COLO829 (cell line): ENCODE measurements at places on chromosomes 4 and X.

- no peak for DNase-seq
Measured at GRCh38 chrX:53882331-53882730, 161.9 kb downstream of the PHF8 start.

DNA sequence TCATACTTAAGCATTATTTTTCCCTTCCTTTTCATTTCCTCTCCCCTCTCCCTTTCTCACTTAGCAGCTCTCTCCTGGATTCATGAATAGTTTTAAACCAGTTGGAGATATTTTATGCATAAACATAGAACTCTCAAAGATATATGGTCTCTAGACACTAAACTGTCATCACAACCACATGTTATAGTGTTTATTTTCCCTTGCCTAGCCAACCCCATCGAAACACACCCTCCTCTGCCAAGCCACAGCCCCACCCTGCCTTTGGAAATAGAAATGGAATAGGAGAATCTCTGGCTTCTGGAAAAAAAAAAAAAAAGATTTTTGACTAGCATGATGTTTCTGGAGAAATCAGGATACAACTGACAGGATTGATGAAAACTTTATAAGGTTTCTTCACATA is 64.8 kb upstream of the RBPJ start:
- DNase-seq, result no peak

DNA sequence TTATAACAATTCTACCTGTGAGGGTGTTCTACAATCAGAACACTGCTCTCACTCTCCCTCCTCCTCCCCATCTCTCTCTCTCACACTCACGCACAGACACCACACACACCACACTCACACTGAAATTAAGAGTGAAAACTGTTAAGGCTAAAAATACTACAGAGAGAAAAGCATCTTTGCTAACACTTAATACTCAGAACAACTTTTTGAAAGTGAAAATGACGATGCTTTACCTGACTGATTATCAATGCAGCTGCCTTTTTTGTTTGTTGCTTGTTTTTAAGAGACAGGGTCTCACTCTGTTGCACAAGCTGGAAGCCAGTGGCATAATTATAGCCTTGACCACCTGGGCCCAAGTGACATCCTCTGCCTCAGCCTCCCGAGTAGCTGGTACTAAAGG is 222.4 kb downstream of the APBB2 start:
- no peak for DNase-seq

DNA sequence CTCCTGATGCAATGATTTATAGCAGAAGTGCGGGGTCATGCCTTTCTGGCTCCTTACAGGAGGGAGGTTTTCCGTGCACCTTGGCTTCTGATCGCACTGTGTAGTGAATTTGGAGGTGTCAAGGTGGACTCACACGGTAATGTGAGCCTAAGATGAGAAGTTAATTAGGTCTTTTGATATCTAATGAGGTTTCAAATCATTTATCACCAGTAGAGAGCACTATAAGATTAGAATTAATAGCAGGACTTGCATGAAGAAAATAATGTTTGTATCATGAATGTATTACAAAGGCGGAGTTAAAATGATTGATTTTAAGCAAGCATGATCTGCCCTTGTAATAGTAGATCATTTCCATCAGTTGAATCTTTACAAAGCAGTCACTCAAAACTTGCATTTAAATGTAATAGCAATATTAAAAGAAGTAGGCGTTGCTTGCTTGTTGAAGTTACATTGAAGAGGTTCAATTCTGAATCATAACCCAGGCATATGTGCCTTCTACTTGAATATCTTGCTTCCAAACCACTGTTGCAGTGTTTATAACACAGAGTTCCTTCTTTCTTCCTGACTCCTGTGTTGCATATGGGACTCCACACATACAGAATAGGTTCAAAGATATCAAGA is 152.1 kb downstream of the FMR1NB start:
- DNase-seq, result peak; percentile 3

DNA sequence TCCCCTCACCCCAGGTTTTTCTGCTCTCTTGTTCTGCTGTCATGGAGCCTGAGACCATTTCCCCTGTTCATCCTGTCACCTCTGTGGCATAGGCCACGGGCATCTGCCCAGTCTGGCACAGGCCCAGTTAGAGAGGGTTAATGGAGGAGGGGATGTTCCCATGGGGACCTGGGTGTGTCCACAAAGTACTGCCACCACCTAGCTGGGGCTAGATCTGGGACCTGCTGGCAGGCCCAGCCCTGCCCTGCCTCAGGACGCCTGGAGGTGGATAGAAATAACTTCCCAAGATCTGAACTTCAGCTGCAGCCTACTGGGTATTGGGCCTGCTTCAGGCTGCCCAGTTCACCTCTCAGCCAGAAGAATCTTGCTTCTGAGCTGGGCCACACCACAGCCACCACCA is 13.5 kb downstream of the EFNB1 start:
- no peak for DNase-seq

DNA sequence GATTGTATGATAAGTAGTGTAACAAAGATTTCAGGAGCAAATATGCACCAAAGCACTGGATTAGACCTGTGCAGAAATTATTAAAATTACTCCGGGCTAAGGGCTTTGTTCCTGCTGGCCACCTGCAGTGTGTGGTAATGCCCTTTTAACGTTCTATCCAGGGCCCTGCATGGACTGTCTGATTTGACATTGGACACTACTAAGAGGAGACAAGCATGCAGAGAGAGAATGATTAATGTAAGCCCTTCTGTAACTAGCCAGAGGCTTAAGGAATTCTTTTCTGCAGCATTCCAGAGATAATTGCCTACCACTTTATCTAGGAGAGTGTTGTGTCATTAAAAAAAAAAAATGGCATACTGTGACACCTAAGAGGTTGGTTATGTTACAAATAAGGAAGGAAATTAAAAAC is 117.0 kb downstream of the PCDH7 start:
- DNase-seq, result no peak

GRCh38 chr4:2484993-2485392 is 16.1 kb downstream of the RNF4 start:
- no peak for DNase-seq

DNA sequence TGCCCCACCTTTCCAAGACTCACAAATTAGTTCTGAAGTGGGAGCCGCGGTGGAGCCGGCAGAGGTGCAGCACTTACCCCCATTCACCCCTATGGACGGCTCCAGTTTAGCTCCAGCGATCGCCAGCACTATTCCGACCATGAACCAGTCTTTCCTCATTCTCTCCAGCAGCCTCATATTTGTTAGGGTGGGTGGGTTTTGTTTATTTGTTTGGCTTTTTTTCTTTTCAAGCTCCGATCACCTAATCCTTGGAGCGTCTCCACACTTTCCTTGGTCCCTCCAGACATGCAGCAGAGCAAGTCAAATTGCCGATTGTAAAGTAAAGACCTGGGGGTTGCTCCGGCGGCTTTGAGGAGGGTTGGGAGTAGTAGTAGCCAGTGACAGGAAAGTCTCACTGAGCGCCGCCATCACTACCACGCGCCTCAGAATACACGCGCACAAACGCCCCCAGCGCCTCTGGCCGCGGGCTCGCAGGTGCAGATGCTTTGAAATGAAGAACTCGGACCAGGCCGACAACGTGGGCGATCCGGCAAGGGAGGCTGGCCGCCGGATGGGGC is at the start of gene SLC10A7:
TSS of gene SLC10A7 (minus strand) at position 400 of the 557 bp plus-strand sequence. CDS start at position 177, 223 bp downstream.
- peak; percentile 89 for DNase-seq

GRCh38 chr4:140138428-140138827 is 15.6 kb downstream of the MAML3 start:
- DNase-seq, result no peak

DNA sequence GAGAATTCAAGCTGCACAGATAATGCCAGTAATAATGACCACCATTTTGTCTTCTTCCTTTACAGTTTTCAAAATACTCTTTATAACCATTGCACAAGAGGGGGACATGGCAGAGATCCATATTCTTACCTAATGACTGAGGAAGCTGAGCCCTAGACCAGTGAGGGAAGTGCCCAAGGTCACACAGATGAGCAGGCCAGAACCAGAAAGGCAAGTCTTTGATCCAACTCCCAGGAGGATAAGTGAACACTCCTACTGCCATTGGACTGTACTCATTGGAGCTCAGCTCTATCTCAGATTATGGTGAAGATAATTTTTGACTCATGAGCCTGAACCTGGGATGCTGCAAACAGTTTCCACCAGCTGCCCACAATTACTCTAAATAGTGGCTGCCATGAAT is 28.6 kb downstream of the AMER1 start:
- no peak for DNase-seq

DNA sequence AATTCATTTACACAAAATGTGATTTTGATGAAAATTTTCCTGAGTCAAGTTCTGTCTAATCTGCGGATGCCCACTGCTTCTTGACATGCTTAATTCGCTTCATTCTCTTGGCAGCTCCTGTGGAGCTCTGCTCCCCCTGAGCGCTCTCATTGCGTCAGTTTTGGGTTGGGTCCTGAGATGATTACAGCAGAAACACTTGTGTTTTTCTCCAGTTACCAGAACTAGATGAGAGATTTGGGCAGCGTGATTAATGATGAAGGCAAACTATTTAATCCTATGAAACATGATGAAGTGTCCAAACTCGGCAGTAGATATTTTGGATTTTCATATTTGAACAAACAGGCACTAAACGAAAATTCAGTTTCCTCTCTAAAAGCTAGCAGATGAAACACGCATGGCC is 4.2 kb upstream of the CXCL1 start:
- no peak for DNase-seq

DNA sequence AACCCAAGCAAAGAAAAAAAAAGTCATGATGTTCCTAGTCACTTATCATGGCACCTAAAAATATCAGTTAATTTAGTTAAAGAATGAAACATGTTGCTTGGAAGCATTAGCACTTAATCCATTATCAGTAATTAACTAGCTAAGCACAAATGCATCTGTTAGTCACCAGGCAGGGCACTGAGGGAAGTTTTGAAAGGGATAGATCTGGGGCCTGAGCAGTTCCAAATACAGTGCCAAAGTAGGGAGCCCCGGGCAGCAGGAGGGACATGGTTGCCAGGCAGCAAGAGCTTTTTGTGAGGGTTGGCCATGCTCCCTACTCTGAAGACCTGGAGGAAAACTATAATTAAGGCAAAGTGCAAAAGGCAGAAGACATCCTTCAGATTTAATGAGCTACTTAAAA is 62.0 kb downstream of the PHKA1 start:
- no peak for DNase-seq

GRCh38 chrX:139581068-139581467 is 50.5 kb downstream of the F9 start:
- DNase-seq, result no peak

- DNase-seq, result no peak
Measured at GRCh38 chr4:38774181-38774955, 8.4 kb downstream of the TLR10 start.

GRCh38 chrX:37545066-37545465 is 26.4 kb upstream of the LANCL3 start:
- DNase-seq, result no peak

DNA sequence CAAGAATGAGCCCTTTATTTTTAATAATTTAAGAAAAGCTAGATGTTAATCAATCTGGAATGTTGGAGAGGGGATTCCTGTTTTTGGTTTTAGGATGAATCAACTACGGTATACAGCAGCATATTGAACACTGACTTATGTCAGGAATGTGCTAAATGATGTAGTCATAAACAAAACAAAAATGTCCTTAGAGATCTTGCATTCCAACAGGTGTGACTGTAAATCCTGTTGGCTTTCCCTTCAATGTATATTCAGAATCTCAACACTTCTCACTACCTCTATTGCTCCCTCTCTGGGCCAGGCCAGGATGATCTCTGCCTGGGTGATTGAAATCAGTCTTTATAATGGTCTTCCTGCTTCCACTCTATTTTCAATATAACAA is 37.8 kb upstream of the BDH2 start:
- no peak for DNase-seq

DNA sequence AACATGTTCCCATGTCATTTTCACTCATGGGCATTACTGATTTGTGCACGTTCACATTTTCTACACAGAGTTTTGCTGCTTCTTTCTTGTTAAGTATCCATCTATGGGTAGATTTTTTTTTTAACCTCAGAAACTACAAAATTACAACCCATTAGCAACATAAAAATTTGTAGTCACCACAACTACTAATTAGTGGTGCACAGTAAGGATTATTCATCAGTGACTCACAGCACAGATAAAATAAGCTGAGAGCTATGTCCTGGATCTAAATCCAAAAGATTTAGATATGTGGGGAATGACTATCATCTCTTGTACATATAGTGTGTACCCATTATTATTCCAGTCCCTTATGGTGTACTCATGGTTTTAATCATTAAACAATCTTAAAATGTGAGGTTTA is 19.7 kb upstream of the AMELX start:
- DNase-seq, result no peak

DNA sequence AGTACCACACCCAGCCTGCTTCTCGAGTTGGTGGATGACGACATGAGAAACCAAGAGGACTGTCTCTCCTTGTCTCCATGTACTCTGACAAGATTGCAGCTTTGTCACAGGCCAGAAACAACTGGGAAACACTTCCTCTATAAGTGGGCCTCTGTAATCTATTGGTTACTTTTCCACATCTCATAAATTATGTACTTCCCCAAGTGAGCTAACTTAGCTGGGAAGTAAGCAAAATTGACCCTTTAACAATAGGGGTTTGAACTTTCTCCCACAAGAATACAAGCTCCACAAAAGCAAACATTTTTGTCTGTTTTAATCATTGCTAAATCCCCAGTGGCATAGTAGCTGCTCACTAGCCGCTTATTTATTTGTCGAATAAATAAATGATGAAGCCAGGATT is 14.1 kb upstream of the USO1 start:
- DNase-seq, result no peak

DNA sequence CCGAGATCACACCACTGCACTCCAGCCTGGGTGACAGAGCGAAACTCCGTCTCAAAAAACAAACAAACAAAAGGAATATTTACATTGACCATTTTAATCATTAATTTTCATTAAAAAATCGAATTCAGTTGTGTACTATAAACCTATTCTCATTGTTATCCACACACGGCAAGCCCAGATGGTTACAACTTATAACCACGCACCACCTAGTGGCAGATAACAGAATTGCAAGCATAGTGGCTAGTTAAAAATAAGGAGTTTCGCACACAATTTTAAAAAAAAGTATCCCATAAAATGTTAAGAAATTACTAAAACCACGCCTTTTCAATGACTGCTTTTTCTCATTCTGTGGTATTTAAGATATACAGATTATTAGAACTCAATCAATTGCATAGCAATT is 25.4 kb downstream of the MBNL3 start:
- DNase-seq, result no peak

DNA sequence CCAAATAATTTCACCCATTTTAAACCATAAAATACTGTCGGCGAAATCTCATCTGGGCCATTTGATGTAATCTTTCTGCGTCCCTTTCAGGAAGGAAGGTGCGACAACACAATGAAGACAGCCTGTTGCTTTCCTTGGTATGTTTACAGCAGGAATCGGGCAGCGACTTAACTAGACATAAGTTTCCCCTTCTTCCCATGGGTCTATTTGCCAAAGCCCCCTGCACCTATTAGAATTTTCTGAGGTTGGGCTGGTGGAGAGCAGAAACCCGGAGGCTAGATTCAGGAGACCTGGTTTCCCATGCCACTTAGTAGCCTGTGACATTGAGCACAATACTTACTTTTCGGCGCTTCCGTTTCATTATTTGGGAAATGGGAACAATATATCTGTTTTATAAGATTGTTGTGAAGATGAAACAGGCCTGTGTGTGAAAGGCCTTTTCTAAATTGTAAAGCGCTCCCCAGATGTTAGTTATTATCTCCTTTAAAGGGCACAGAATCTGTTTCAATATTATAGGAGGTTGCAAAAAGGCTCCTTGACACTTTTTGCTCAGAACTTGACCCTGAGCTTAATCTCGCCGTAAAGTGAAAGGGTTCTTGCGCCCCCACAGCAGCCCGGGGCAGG is 552 bp upstream of the AFF1 start:
- DNase-seq, result no peak
